ENCODE measurements at places on chromosomes 12 and 14.

- no peak for DNase-seq
These were observed 45.6 kb downstream of the TRMT5 start for GRCh38 chr14:60935319-60935718.

DNA sequence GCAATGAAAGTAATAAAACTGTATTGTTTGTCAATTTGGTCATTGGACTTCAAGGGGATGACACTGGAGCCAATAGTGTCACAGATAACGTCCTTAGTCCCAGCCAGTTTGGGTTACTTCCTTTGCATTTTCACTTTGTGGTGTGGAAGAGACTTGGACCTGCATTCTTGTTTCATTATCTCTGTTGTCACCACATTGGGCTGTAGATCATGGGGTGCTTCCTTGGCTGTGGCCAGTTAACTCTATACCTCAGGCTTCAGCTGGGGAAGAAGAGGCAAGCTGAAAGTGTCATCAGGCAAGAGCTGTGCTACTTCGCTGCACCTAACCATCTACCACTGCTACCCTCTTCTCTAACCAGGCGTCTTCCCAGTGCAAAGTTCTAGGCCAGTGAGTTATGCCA is 15.1 kb upstream of the CISTR start:
- no peak for DNase-seq

- DNase-seq, result no peak
These were observed 320.0 kb downstream of the RAD51B start for GRCh38 chr14:68139431-68140075.

GRCh38 chr12:122743895-122744525 is 8.6 kb upstream of the DENR start:
- no peak for DNase-seq

DNA sequence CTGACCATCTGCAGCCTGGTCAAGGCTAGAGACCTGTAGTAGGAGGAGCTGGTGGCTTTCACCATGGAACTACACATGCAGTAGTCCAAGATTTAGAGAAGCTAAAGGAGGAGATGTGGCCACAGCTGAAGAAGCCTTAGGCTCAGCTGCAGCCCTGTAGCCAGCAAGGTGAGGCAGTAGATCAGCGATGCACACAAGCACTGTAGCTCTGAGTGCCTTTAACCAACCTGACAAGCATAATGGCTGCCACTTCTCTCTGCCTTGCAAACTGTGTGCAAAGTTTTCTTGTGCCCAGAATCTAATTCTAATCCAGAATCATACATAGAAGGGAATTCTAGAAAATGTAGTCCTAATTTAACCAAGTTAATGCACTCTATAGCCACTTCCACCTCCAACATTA is 159.0 kb upstream of the ARID2 start:
- no peak for DNase-seq

DNA sequence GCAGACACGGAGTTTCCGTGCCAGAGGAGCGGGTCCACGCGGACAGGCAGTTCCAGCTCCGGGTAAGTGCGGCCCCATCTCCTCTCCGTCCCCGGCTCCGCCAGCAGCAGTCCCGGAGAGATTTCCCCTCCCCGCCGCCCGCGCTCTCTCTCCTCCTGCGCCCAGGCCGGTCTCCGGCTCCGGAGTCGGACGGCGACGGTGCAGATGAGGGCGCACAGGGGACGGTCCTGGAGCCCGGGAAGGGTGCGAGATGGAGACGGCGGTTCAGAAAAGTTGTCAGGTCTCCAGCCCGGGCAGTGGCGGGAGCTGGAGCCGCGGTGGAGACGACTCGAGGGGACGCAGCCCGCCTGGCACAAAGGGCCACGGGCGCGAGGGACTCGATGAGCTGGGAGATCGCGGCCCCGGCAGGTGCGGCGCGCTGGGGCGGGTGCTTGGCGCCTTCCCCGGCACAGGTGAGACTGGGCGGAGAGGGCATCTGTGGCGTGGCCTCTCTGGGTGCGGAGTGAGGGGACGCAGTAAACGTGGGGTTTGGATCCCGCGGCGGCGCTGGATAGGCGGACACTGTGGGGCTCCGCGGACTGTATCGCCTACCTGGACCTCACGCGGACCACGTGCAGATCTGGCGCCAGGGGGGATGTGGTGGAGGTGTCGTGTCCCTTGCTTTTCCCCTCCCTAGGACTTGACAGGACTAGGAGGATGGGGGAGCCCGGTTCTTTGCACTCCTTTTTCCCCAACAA is 1540.3 kb upstream of the TMEM132C start:
- no peak for DNase-seq

DNA sequence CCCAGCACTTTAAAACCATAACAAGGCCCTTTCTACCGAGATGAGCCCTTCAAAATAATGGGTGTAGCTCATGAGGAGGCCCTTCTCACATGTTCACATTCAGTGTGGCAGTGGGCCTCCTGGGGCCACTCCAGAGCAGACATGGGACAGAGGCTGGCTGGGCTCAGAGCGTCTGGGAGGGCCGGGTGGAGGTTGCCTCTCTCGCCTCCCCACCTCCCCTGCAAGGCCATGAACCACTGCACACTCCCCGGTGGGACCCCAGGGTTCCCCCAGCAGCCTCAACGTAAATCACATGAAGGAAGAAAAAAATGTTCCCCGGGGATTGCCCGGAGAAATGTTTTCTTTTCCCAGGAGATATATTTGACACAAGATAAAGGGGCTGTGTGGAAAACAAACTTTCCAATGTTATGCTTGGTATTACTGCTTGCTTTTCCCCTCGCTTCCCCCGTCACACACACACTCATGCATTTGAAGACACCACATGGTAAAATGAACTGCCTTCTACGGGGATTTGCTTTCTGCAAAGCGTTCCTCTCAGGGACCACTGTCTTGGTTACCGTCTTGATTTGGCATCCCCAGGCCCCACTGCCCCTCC is 190.7 kb upstream of the CCND2 start:
- DNase-seq, result no peak

DNA sequence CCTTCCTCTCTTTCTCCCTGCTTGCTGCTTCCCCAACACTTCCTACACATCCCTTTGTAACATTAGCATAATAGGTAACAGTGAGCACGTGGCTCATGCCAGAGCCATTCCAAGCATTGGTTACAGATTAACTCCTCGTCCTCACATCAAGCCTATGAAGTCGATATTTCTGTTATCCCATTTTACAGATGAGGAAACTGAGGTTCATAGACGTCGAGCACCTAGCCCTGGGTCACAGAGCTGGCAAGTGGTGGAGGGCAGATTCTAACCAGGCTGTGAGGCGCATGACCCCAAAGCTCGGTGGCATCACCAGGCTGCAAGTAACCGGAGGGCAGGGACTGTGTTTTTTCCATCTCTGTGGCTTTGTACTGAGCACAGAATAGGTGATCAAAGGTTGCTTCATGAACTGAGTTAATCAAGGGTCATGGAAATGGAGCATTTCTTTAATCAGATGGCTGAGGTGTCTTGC is 5.7 kb upstream of the SERPINA1 start:
- DNase-seq, result no peak

- DNase-seq, result no peak
These were observed 60.3 kb downstream of the NUAK1 start for GRCh38 chr12:106078358-106079010.

GRCh38 chr14:99137001-99137700 is 134.8 kb downstream of the BCL11B start:
- no peak for DNase-seq

GRCh38 chr12:117582135-117582784 is 220.8 kb upstream of the NOS1 start:
- no peak for DNase-seq

DNA sequence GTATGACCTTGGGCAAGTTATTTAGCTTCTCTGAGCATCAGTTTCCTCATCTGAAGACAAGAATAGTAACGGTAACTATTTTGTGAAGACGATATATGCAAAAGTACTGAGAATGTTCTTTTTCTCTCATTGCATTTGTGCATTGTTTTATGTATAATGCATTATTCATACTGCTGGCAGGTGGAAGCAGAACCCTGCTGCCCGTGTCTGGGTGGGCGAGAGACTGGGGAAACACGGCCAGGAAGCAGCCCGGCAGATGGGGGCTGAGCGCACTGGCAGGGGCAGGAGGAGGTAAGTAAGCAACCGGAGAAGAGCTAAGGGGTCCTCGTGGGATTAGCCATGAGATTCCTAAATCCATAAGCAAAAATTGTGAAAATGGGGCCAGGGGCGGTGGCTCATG is 115.8 kb upstream of the MED13L start:
- no peak for DNase-seq

DNA sequence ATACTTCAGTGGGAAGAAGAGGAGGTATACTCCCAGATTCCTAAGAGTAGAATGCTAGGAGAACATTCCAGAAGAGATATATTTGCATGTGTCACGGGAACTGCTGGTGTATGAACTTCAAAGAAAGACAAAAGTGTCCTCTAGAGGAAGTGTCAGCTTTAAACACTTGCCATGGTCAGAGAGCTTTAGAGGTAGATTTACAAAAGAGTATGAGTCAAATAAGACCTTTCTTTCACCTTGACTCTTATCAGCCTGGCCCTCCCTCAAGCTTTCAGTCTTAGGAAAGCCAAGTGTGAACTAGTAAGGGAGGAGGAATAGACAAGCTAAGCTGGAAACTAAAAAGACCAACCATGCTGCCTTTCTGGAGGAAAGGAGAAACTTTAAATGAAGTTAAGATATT is 34.7 kb downstream of the COX8C start:
- no peak for DNase-seq

All from WERI-Rb-1 (cell line).